ENCODE measurements at places on chromosomes 16 and 17.

DNA sequence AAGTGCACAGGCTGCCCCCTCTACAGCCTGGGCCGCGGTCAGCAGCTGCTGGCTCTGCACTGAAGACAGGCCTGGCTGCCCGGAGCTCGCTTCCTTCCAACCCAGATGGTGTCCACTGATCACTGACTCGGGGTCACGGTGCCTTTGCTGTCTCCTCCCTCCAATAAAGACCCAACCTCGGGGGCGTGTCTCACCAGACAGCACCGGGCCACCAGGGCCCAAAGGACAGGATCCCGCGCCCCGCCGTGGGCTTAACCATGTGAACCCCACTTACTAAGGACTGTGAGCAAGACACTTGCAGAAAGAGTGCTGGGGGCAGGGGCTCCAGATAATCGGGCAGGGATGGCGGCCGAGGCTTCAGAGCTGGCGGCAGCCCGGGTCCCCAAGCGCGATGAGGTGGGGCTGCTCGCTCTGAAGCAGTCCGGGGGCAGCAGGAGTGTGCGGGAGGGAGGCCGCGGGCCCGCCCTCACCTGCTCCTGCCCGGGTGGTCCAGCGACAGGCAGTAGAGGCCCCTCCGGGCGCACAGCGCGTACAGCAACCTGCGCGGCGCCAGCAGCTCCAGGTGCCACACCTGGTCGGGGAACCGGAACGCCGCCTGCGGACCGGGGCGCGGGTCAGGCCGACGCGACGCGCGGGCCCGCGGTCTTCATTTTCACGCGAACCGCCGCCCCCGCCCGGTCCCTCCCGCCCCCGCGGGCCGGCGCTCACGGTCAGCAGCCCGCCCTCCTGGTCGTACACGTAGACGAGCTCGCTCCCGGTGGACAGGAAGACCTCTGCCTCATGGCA is 502 bp downstream of the FAAP100 start:
- no peak for DNase-seq

DNA sequence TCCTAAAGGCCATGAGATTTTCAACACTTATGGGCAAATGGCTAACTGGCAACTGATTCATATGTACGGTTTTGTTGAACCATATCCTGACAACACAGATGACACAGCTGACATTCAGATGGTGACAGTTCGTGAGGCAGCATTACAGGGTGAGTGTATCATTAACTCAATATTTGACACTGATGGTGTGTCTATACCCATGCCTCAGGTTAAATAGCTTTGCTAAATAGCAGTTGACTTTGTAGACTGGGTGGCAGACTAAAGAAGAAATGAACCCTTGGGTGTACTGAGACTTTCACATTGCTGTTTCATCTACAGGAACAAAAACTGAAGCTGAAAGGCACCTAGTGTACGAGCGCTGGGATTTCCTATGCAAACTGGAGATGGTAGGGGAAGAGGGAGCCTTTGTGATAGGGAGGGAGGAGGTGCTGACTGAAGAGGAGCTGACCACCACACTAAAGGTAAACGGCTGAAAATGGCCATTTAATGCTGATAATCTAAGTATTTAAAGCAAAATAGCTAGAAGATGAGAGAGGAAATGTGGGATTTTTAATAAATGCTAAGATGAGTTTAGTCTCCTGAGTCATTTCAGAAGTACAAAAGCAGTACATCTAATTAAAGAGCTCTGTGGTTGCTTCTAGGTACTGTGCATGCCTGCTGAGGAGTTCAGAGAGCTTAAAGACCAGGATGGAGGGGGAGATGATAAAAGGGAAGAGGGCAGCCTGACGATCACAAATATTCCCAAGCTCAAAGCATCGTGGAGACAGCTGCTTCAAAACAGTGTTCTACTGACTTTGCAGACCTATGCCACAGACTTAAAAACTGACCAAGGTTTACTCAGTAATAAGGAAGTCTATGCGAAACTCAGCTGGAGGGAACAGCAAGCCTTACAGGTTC is 3.0 kb downstream of the SETD6 start:
- DNase-seq: no peak

- no peak for DNase-seq
Measured at GRCh38 chr16:58904291-58904690, 170.2 kb upstream of the GOT2 start.

GRCh38 chr17:38598536-38598935 is 7.2 kb downstream of the SRCIN1 start:
- DNase-seq: peak; percentile 61

GRCh38 chr17:45273551-45273957 is 11.7 kb upstream of the SPATA32 start:
- DNase-seq: no peak

DNA sequence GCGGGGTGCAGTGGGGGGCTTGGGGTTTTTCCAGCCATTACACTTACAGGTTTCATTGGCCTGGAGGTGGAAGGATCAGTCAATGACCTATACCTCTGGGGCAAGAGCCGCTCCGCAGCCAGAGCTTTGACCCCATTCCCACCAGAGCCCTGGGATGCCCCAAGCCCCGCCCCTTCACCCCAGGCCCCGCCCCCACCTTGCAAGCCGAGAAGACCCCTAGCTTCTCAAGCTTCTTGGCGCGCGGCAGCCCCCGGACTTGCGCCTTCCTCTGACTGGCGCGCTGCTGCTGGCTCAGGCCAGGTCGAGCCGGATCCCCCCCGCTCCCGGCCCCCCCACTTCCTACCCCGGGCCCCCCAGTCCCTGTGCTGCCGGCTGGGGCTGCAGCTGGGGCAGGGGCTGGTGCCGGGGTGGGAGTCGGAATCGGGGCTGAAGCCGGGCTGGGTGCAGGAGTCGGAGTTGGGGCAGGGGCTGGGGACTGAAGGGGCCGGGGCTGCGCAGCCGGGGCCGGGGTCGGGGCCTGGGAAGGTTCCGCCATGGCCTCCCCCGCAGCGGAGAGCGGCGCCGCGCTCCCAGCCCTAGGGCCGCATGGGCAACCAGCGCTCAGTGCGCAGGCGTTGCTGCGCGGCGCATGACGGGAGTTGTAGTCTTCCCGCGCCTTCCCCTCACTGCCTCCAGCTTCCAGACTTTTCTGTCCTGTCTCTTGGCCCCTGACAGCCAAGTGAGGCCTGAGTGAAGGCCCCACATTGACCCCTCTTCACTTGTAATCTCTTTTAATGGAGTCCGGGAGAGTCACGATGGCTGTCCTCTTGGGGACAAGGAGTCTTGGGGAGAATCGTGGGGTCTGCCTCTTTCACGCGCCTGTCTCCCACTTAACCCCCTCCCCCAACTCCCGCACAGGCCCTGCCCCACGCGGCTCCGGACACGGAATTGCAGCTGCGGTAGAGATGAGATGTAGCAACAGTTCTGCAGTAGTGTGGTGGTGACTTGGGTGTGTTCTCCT is at the start of gene KAT2A:
Gene KAT2A, minus strand, starts transcription at position 598 of the 1,000 bp plus-strand sequence. Its CDS starts 63 bp downstream, at position 535.
- DNase-seq: peak; percentile 70

DNA sequence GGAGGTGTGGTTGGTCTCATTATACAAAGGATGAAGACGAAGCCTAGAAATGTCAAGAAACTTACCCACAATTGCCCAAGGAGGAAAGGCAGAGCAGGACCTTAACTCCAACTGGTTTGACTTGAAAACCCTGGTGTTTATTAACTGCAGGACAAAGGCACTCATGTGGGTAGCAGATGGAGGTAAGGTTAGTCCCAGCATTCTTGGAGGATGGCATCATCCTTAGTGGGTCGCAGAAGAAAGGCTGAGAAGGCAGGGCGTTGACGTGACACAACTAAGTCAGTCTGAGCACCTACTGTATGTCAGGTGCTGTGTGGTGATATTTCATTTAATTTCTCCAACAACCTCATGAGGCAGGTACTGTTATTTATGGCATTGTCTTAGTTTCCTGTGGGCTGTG is 101.3 kb downstream of the HAPSTR1 start:
- no peak for DNase-seq

All from brain microvascular endothelial cell (primary cell).